ENCODE measurements at places on chromosomes 12 and 14. TPM values are rescaled to one million over a fixed set of nuclear protein-coding genes. Genes with fewer than 3 reads are reported as not detected.

CIROP gene
- not detected for total RNA-seq

GPR132 gene
- total RNA-seq, result 0.24 TPM

CATSPERB gene
- total RNA-seq, result not detected

PLEKHD1 gene
- 0.08 TPM for total RNA-seq

ZC2HC1C gene
- 1.0 TPM for total RNA-seq

RFLNA gene
- 1.4 TPM for total RNA-seq

ZDHHC22 gene
- 0.16 TPM for total RNA-seq

PRKD1 gene
- total RNA-seq, result 6.6 TPM

- no peak for DNase-seq
Observed at GRCh38 chr12:131491916-131492490, 218.9 kb upstream of the SFSWAP start.

GRCh38 chr14:54815515-54815914, 87.1 kb downstream of the GCH1 start:
- DNase-seq, result peak; percentile 42

- DNase-seq, result no peak
Observed at GRCh38 chr12:2076196-2076570, 23.4 kb downstream of the CACNA1C start.

DNA sequence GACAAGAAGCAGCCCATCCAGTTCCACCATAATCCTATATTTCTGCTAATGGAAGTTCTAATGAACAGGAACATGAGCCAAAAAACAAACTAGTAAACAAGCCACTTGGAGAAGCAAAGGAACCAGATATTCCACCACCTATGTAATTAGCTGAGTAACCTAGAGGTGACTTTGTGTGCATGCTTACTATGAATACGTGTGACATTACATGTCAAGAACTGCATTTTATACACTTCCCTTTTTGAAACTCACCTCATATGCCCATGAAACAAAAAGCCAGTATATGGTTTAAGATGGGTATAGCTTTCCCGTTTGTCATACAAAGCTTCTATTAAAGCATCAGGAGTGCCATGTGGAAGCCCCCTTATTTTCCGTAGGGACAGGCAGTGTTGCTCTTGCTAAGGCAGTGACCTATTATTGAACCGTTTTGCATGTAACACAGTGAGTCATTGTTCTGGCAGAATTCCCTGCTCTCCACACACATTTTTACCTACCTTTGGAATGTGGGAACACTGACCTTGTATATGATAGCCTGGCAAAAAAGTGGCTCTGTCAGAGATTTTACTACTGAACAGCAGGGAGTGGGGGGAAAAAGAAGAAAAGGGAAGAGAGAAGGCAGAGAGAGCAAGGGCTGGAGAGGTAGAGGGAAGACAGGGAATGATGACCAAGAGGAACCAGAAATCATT, 34.8 kb upstream of the FRMD6 start:
- no peak for DNase-seq

GRCh38 chr14:106417224-106418049, 891.1 kb downstream of the TMEM121 start:
- DNase-seq, result no peak

GRCh38 chr12:108696111-108696995, 35.0 kb downstream of the CORO1C start:
- DNase-seq, result no peak

GRCh38 chr14:102885737-102886447, 36.6 kb upstream of the AMN start:
- no peak for DNase-seq

GRCh38 chr14:66641861-66642635, 134.1 kb downstream of the GPHN start:
- no peak for DNase-seq

- DNase-seq, result no peak
Observed at GRCh38 chr14:93085911-93086310, 29.8 kb downstream of the ITPK1 start.

- DNase-seq, result no peak
Observed at GRCh38 chr12:6135071-6135470, 10.6 kb upstream of the VWF start.

DNA sequence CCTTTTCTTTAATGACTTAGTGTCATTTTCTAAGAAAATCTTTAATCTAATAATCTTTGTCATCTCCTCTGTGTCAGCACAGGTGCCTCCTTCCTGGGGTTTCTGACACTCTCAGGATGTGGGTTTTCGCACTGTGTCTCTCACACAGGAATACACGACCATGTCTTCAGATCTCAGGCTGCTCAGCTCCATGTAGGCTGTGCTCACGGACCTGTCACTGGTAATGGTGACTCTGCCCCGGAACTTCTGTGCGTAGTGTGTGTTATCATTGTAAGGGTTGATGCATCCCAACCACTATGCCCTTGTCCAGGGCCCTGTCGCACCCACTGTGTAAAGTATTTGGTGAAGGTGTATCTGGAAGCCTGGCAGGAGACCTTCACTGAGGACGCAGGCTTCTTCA, 647.8 kb downstream of the TMEM121 start:
- no peak for DNase-seq

- DNase-seq, result no peak
Observed at GRCh38 chr14:96911499-96912149, 114.4 kb downstream of the VRK1 start.

DNA sequence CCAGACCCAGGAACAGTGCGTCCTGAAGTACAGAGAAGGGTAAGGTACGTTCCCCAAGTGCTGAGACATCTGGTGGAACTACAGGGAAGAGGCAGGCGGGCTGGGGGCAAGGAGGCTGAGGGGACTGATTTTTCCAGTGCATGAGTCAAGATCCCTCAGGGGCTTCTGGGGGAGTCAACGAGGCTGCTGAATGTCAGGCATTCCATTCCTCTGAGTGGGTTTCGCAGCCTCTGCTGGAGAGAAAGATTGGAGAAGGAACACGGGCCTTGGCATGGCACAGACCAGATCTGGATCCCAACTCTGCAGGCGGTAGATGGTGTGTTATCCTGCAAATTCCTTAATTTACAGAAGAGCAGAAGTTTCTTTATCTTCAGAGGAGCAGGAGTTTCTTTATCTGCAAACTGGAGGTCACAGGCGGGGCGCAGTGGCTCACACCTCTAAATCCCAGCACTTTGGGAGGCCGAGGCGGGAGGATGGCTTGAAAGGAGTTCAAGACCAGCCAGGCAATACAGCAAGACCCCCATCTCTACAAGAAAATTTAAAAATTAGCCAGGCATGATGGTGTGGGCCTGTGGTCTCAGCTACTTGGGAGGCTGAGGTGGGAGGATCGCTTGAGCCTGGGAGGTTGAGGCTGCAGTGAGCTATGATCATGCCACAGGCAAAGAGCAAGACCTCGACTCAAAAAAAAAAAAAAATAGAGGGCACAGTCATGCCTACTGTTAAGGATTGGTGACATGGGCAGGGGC, 132.6 kb upstream of the MAP1LC3B2 start:
- DNase-seq, result peak; percentile 96

GRCh38 chr12:54631988-54632728, 2.5 kb downstream of the LACRT start:
- peak; percentile 48 for DNase-seq

GRCh38 chr12:65525491-65526141, 247.1 kb downstream of the MSRB3 start:
- DNase-seq, result peak; percentile 38

GRCh38 chr14:29895591-29896083, 32.0 kb downstream of the PRKD1 start:
- no peak for DNase-seq

DNA sequence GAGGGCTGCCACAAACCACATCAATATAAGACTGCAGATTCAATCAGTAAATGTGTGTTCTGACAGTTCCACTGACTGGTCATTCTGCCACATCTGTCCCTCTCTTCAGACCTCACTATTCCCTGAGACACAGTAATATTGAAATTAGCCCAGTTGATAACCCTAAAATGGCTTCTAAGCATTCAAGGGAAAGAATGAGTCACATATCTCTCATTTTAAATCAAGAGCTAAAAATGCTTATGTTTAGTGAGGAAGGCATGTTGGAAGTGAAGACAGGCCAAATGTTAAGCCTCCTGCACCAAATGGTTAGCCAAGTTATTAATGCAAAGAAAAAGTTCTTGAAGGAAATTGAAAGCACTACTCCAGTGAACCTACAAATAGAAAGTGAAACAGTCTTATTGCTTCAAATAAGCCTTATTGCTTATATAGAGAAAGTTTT, 24.5 kb upstream of the KIF21A start:
- DNase-seq, result no peak

DNA sequence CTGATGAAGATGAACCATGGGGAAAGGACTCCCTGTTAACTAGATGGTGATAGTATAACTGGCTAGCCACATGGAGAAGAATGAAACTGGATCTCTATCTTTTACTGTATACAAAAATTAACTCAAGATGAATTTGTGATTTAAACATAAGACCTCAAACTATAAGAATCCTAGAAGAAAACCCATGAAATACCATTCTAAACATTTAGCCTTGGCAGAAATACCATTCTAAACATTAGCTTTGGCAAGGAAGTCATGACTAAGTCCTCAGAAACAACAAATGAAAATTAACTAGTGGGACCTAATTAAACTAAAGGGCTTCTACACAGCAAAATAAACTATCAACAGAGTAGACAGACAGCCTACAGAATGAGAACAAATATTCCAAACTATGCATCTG, 28.4 kb upstream of the NOVA1 start:
- DNase-seq, result no peak

DNA sequence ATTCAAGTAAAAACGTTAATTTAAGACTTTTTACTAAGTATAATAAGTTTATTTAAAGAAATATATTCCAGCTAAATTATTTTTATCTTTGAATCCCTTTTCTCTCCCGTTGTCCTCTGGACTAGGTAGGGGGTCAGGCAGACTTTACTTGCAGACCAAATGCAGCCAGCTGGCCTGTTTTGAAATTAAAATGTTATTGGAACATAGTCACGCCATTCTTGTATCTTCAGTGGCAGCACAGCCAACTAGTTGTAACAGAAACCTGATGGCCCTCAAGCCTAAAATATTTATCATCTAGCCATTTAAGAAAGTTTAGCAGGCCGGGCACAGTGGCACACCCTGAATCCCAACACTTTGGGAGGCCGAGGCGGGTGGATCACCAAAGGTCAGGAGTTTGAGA, 52.7 kb downstream of the BCAT1 start:
- DNase-seq, result no peak

GRCh38 chr12:78470354-78471195, 394.0 kb upstream of the SYT1 start:
- no peak for DNase-seq

- no peak for DNase-seq
Observed at GRCh38 chr14:96478119-96478518, 24.1 kb upstream of the PAPOLA start.

GRCh38 chr14:33764876-33765650, 185.8 kb downstream of the EGLN3 start:
- DNase-seq, result no peak

Measured in osteocyte (in vitro differentiated cells).